ENCODE measurements at places on chromosomes 5 and 9.
A peak's percentile ranks its signal among the peaks of the same experiment; 100 is the strongest.

GRCh38 chr5:74380193-74380592 lies 260.3 kb downstream of the ENC1 start:
- no peak for DNase-seq

GRCh38 chr5:159123700-159124099 lies 24.0 kb upstream of the EBF1 start:
- DNase-seq, result no peak

DNA sequence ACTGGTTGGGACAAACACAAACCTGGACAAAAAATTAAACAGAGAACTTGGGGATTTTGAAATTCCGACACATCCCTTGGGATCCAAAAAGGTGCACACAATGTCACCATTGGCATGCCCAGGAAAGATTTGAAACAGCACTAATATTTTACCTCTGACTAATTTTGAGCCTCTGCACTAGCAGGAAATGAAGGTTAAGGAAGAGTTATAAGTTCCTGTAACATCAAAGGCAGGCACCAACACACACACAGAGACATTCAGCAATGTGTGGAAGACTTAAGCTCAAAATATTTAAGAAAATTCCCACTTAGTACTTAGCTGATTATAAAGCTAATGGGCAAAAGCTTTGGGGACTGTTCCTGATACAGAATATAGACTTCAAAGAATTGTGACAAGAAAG lies 247.0 kb downstream of the CDH9 start:
- DNase-seq, result no peak

- no peak for DNase-seq
These were observed 2.1 kb upstream of the MYMK start for GRCh38 chr9:133526721-133527321.

- DNase-seq, result no peak
These were observed 84.9 kb downstream of the PRELID2 start for GRCh38 chr5:145750199-145750598.

DNA sequence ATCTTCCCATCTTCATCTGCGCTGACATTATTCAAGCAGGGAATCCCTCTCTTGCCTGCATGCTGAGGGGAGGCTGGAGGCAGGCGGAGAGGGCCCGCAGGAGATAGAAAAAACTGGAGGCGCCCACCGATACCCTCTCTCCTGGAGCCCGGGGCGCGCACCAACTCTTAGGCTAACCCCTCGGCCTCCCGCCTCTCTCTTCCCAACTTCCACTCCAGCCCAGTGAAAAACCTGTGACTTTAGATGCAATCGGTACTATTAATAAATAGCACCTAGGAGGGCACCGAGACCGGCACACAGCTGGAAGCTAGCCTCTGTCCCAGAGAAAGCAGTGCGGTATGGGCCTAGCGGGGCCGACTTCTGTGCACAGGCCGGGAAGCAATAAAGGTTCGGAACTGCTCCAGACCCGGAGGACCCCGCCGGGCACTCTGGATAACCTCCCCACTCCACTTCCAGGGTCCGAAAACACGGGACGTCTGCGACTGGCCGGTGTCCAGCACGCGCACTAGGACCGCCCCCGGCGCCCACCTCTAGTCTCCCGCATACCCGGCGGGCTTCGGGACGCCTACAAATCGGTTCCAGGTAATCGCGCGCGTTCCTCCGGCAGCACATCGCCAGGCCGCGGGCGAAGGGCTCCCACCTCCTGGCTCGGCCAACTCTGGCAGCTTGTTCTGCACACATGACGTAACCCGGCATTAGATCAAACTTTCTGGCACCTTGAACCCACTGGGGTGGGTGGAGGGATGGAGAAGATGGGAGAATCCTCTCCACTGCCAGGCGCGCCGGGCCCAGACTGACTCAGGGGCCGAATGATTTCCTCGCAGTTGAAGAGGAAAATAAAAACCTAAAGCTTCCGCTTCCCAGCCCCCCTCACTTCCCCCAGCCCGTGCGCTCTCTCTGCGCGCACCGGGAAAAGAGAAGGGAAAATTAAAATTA lies 1.4 kb downstream of the EFNA5 start:
- no peak for DNase-seq

DNA sequence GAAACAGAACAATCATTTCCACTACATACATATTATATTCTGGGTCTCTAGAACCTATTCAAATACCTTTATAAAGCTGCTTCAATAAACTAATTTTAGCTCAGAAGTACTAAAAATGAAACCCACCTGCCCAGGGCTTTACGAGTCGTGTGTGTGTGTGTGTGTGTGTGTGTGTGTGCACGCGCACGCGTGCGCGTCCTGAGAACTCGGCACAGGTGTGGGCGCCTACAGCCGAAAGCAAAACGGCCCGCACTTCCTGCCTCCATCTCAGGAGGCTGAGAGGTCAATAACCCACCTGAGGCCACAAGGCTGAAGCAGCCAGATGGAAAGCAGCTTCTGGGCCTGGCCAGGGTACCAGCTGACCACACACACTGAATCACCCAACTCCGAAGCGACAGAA lies 3.0 kb downstream of the CLPTM1L start:
- DNase-seq, result no peak

GRCh38 chr9:77750284-77750683 lies 102.2 kb upstream of the GNA14 start:
- no peak for DNase-seq

- DNase-seq, result no peak
These were observed 878.2 kb upstream of the DMAC1 start for GRCh38 chr9:8677741-8678140.

DNA sequence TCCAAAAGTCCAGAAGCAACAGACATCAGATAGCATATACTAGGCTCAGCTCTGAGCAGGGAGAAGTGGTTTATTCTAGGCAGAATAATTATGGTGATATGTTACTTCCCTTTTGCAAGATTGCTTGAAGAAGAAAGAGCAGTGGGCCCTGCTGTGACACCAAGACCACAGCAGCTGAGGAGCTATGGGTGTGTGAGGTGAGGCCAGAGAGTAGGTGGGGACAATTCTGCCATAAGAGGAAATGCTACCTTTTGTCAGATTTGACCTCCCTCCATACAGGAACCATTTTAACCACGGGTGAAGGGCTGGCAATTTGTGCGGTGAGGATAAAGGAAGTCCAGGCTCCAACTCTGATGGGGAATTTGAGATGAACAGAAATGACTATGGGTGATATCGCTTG lies 51.3 kb downstream of the TNFSF15 start:
- no peak for DNase-seq

GRCh38 chr5:167712986-167713585 lies 578.4 kb upstream of the WWC1 start:
- no peak for DNase-seq

GRCh38 chr5:122130152-122130551 lies 806 bp downstream of the ZNF474 start:
- no peak for DNase-seq

- DNase-seq, result peak; percentile 59
These were observed 61.6 kb downstream of the ENTREP1 start for GRCh38 chr9:69386651-69387050.

DNA sequence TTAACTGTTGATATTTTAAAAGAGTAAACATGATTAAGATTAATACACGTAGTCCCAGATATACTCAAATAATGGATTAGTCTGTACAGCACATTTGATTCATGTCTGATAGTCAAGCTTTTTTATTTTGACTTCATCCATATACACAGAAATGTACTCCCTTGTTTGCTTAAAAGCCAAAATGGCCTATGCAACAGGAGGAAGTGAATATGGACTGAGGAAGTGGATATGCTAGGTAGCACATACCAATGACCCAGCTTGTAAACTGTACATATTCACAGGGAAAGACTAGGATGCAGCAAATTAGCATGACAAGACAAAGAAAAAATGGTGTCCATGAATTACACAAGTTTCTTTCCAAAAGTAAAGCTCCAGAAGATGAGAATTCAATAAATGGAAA lies 109.7 kb downstream of the CAAP1 start:
- DNase-seq, result no peak

GRCh38 chr5:114362197-114362976 lies 517 bp downstream of the KCNN2 start:
- DNase-seq, result no peak

DNA sequence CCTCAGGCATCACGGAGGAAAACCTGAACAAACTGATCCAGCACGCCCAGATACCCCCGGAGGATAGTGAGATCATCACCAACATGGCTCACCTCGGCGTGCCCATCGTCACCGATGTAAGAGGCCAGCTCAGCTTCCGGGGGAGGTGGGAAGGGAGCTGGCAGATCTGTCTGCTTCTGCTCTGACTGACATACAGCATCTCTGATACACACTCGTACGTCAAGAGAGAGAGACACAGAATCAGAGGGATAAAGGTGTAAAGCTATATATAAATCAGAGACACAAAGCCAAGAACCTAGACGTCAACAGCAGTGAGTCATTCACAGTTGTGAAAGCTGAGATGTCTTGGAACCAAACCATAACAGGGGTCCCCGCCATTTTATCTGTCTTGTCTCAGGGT lies 30.1 kb upstream of the CFAP157 start:
- no peak for DNase-seq

DNA sequence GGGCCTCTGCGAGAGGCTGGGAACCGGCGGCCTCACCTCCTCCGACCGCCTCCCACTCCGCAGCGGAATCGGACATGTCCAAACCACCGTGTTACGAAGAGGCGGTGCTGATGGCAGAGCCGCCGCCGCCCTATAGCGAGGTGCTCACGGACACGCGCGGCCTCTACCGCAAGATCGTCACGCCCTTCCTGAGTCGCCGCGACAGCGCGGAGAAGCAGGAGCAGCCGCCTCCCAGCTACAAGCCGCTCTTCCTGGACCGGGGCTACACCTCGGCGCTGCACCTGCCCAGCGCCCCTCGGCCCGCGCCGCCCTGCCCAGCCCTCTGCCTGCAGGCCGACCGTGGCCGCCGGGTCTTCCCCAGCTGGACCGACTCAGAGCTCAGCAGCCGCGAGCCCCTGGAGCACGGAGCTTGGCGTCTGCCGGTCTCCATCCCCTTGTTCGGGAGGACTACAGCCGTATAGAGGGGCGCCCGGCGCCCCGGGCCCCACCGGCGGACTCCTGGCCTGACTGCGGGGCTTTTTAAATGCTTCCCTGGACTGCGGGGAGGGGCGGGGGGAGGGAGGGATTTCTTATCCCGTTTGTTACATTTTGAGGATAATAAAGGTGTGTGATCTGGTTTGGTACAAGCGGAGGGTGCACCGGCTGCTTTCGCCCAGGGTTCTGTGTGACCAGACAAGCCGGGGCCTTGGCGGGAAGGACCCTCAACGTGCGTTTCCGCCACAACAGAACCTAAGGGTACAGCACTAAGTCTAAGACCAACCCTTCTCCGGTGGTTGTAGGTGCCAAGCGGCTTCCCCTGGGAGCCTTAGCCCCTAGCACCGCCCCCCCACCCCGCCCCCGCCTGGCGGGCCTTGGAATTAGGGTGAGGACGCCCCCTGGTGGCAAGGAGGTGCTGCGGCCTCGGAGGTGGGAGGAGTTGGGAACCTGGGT lies 9.3 kb downstream of the PRR7 start:
- peak; percentile 87 for DNase-seq

- no peak for DNase-seq
These were observed 6.8 kb downstream of the CTSL start for GRCh38 chr9:87732756-87733155.

DNA sequence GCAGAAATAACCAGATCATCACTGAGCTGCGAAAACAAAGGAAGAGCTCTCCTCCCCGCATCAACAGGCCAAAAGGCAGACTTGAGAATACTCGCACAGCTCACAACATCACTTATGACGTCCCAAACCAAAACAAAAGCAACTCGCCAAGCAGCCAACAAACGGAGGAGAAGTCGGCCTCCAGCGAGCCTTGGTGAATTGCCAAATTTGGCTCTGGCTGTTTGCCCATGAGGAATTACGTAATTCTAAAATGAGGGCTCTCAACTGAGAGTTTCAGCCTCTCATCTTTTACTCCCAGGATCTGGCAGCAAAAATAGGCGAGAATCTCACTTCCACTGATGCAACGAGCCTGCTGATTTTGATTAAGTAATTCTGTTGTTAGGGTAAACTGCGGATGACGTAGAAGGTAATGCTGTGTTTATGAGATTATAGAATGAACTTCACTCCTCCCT lies 51.7 kb upstream of the SEMA6A start:
- DNase-seq, result peak; percentile 44

DNA sequence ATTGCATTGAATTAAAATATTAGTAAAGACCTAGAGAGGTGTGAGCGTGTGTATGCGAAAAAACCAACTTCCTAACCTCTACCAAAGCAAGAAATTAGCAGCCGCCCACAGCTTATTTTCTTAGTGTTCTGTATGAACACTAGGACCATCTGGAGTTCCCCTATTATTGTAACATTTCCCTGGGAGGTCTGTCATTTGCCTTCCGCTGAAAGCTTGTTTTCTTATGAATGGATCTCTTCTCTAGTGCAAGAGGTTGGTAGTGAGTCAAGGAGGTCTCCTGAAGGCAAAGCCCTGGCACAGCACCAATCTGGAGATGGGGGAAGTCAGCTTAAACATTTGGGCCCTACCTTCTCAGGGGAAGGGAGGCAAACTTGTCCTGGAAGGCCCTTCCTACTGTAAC lies 10.8 kb downstream of the TNFSF8 start:
- DNase-seq, result no peak

DNA sequence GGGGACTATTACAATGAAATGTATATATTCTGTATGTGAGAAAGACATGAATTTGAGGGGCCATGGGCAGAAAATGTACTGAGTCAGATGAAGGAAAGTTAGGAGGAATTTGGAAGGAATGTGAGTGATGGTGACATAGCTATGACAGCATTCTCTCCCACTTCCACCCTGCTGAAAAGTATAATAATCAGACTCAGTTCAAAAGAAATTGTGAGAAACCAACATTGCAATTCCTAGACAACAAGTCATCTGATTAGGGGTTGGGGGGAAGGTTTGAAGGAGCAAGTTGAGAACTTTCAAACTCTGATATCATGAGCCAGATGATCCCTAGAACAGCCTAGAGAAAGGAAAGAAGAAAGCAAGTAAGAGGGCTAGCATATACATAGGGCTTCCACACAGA lies 370.6 kb downstream of the DMRTA1 start:
- no peak for DNase-seq

GRCh38 chr5:178403956-178404600 lies 171.5 kb upstream of the PHYKPL start:
- DNase-seq, result no peak

GRCh38 chr9:100674419-100675122 lies 96.7 kb downstream of the CAVIN4 start:
- peak; percentile 80 for DNase-seq

- DNase-seq, result no peak
These were observed 539 bp downstream of the POC5 start for GRCh38 chr5:75716715-75717081.

GRCh38 chr5:180323160-180323559 lies 30.0 kb downstream of the GFPT2 start:
- DNase-seq, result no peak

GRCh38 chr5:22757776-22758175 lies 95.4 kb downstream of the CDH12 start:
- no peak for DNase-seq

- DNase-seq, result no peak
These were observed 88.9 kb downstream of the SNCAIP start for GRCh38 chr5:122400938-122401337.

GRCh38 chr5:98794001-98794400 lies 20.5 kb downstream of the RGMB start:
- no peak for DNase-seq

GRCh38 chr9:135135171-135135928 lies 47.9 kb downstream of the OLFM1 start:
- no peak for DNase-seq

- DNase-seq, result no peak
These were observed 9.2 kb downstream of the DRD1 start for GRCh38 chr5:175434800-175435199.
